ENCODE measurements at places on chromosomes 2 and 18.

GRCh38 chr2:109376796-109377495, 236.8 kb downstream of the SEPTIN10 start:
- DNase-seq: no peak

DNA sequence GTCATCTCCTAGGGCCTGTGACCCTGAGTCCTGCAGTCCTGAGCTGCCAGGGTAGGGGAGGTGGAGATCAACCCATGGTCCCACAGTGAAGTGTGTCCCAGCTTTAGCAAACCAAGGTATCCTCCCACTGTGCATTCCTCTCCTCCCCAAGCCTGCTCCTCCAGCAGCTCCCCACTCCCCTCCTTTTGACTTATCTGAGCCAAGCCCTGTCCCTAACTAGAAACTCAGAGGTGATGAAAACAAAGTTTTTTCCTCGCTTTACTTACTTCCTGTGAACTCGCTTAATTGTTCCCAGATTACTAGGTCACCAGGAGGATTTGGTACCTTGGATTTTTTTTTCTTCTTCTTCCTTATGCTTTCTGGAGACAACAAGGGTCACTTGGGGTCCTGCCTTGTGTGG, 80.8 kb downstream of the EHD3 start:
- DNase-seq: no peak

- no peak for DNase-seq
Observed at GRCh38 chr18:13587001-13587400, 139.4 kb downstream of the FAM210A start.

DNA sequence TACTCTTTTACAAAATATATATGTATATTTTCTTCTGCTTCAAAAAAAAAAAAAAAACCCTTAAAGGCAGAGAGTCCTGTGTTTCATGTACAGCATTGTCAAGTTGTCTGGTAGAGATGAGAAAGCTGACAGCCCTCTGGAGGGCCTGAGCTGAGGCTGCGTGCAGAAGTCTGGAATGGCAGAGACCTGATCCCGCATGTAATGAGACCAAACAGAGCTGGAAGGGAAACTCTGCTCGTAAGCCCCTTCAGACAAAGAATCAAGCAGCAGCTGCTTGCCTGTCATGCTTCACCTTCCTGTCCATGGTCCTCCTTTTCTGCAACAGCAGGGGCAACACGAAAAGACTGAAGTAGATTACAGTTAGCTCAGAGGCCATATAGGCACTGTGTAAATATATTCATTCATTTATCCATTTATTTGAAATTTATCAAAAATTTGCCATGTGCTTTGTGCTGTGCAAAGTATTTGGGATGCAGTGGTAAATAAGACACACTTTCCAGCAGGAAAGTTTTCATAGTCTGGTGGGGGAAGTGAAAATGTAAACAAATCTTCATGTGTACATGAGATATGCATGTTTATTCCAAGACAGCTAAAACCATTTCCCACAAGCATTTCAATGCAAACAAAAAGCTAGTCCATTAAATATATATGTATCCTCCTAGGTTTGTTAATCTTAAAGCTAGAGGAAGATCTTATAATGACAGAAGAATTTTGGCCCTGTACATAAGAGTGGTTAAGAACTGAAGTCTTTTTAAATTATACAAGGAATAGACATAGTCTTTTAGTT, 912.7 kb downstream of the CPS1 start:
- no peak for DNase-seq

- no peak for DNase-seq
Observed at GRCh38 chr2:176415937-176416499, 146.8 kb downstream of the MTX2 start.

Measured in stimulated activated CD8-positive, alpha-beta memory T cell treated with anti-CD3 and anti-CD28 coated beads, Interleukin-4, amount 100 ng/mL, for 1 hour (primary cell).